ENCODE measurements at places on chromosomes 5 and 9.

DNA sequence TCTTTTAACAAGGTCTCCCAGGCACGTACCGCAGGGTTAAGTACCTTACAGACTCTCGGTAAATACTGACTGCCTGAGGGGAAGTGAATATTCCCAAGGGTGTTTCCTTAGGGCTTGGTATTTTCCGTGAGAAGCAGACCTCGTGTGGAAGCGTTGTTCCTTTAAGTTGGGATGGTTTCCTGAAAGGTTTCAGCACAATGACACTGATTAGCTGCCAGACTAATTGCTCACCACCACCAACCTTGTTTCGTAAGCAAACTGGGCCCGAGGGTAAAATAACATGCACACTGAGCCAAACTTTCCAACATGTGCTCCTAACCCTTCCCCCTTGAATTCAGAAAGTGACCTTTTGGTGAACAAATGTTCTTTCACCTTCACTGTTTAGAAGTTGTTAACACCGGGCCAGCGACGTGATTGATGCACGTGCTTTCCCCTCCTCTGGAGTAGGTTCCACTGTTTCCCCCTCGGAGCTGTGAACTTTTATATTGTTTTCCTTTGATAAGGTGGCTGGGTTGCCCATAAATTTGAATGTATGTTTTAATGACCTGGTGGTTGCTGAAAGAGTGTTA, 128.1 kb upstream of the RPS23 start:
- no peak for DNase-seq

- DNase-seq, result no peak
These were observed 46.5 kb downstream of the SVEP1 start for GRCh38 chr9:110532908-110533665.

DNA sequence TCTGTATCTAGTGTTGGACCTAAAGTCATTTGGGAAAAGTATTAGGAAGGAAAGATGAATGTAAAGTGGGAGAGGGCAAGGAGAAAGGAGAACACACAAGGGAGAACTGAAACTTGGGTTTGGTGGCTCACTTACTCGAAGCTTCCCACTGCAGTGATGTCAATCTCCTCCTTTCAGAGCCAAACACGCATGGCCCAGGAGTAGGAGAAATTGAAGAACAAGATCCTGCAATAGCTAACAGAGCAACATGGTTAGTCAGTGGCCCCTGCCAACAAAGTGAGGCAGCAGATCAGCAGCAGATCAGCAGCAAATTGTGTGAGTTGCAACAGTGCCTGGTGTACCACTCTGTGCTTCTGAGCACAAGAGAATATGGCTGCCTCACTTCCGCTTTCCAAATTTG, 366.4 kb downstream of the PSAT1 start:
- no peak for DNase-seq

DNA sequence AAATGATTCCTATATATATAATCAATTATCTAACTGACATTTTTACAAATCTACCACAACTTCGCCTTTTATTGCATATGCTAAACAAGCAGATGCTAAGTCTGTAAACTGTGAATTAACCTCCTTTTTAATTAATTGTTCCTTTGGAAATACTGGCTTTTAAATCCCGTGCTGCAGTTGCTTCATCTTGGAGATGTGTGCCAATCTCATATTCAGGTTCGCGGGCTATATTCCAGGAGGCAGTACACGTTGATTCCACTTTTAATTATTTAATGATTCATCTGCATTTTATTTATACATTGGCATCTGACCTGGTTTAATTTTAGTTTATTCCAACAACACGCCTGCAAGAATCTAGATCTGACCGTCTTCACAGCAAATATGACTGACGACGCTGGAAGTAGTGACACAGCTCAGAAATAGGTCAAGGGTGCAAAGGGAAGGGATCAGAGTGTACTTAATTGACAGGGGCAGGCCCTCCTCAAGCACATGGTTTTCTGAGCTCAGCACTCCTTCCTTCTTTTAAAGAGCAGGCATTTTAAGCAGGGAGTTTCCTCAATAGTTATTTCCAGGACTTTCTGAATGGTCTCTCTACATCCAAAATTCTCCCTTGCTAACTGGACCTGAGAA, 125.2 kb downstream of the GLIS3 start:
- no peak for DNase-seq

DNA sequence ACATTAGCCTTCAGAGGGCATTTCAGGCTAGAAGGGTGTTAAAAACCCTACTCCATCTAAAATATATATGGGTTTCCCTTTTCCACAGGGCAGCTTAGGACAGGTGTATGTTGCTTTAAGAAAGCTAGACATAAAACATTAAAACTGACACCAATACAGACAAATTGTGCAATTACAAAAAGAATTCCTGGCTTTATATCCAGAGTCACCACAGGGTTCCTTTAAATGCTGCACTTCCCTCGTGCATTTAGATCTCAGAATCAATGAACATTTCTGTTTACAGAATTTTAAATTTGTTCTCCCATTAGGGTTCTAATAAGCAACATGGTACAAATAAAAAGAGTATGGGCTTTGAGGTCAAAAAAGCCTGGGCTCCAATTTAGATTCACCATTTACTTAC, 170.2 kb downstream of the MAPKAP1 start:
- no peak for DNase-seq

DNA sequence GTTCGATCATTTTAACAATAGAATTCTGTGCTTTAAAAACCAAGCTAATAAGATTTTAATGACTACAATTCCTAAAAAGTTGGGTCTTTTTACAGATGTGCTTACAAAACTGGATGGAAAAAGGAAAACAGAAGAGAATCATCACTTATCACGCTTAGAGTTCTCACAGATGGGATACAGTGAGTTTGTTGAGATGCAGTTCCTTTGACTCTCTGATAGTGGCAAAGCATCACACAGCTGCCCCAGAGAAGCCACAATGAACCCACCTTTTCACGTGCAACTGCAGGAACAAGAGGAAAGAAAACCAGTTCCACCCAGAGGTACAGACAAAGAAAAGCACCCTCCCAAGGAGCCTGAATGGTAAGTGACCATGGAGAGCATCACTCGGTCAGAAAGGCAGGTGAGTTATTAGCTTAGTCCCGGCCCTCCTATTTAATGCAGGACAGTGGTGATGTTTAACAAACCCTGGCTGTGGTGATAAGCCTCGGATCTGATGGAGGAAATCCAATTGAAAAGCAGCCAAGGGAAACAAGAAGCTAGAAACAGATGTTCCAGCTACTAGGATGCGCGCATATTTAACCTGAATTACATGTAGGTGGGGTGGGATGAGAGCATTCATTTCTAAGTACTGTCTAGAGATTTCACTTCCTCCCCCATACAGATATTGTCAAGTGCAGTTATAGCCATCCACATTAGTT, 167.7 kb downstream of the TARS1 start:
- no peak for DNase-seq

DNA sequence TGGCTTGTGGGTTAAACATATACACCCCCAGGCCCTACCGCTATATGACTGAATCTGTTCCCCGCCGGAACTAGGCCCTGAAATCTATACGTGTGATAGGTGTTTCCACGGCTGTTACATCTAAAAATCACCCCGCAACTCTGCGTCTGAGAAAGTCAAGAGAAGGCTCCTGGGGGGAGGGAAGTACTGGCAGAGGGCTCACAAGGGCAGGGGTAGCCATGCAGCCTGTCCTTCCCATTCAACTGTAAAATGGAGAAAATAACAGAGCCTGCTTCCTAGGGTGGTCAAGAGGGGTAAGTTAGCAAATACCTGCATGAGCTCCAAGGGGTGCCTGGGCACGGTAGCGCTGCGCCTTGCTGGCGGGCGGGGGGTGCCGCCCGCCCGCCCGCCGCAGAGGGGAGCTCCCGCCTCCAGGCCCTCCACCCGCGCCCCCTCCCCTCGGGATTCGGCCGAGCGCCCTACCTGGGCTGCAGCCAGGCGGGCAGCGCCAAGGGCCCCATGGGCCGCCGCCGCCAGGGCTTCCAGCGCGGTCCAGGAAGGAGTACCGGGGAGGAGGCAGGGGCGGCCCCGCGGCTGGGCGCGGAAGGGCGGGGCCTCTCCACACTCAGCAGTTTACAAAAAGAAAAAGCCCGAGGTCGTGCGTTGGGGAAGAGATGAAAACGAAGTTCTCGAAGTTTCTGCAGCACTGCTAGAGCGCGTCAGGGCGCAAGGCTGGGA, at the start of gene HACD4:
Gene HACD4 (minus strand): TSS at position 550 of the 717 bp plus-strand sequence. CDS start 50 bp downstream, at position 500.
- DNase-seq, result peak; percentile 54

DNA sequence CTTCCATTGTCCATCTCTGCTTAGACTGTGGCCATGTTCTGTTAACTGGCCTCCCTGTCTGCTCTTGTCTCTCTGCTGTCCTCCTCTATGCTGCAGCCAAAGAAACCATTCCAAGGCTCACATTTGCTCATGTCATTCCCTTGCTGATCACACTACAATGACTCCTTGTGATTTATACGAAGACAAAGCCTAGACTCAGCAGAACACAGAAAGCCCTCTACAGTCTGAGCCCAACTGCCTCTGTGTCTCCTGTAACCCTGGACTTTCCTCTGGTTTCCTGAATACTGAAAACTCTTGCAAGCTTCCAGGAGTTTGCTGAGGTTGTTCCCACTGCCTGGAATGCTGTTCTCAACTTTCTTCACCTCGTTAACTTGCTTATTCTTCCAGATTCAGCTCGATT, 191.8 kb downstream of the TMEM38B start:
- no peak for DNase-seq

GRCh38 chr9:14435871-14436270, 121.9 kb upstream of the NFIB start:
- DNase-seq, result no peak

DNA sequence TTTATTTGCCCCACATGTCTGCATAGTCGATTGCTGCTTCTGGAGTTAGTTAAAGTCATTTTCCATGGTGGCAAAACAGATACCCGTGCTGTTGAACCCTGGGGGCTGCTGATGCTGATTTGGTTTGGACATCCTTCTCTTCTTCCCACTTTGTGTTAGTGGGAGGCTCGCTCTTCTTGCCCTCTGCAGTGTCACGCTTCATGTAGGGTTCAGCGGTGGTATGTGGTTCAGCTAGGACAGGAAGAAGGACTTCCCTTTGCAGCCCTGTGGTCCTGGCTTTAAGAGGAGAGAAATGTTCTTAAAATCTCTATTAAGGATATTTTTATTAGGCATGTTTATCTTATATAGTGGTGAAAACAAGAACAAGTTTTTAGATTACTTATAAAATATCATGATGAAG, 36.2 kb downstream of the SLC36A1 start:
- no peak for DNase-seq

DNA sequence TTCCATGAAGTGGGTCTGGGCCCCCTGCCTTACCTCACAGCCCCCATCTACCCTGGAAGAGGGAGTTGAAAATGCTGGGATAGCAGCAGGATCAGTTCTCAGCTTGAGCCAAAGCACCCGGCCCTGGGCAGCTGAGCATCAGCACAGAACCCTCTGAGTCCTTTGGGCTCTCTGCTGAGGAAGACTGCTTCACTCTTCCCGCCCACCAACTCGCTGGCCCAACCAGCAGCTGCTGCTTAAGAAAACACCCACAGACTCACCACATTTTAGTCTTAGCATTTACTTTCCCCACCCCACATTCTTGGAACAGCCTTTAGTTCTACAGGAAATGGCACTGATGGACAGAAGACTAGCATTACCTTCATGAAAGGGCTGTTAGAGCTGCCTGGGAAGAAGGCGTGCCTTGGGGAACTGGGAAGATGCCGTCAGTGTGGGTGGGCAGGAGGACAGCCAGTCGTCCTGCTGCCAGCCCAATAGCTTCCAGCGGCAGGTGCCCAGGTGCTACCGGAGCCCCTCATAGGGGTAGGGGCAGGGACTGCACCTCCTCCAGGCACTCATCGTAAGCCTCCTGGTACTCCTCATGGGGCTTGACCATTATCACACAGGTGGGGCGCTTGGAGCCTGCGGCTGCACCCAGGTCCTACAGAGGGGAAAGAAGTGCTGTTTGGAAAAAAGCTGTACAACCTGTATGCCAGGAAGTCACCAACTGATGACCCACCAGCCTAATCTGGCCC, 4.3 kb downstream of the NHP2 start:
- no peak for DNase-seq

- DNase-seq, result no peak
These were observed 4.8 kb downstream of the IL17B start for GRCh38 chr5:149374303-149374702.

- no peak for DNase-seq
These were observed 48.6 kb downstream of the FOXI1 start for GRCh38 chr5:170154297-170154696.

- no peak for DNase-seq
These were observed 331.9 kb upstream of the GRIA1 start for GRCh38 chr5:153158608-153159007.

DNA sequence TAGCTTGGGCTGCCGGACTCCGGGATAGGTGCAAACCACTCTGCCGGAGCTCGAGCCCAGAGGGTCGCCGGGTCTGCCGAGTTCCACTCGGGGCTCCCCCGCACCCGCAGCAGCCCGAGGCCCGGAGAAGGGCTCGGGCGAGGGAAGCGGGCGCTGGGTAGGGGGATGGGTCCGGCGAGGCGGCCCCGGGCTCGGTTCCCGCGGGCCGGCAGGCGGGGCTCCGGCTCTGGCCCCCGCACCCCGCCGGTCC, 507 bp downstream of the RICTOR start:
- DNase-seq, result no peak

GRCh38 chr5:1021136-1021968, 12.8 kb downstream of the NKD2 start:
- no peak for DNase-seq

- DNase-seq, result no peak
These were observed 27.0 kb downstream of the CATSPER3 start for GRCh38 chr5:134994560-134995156.

DNA sequence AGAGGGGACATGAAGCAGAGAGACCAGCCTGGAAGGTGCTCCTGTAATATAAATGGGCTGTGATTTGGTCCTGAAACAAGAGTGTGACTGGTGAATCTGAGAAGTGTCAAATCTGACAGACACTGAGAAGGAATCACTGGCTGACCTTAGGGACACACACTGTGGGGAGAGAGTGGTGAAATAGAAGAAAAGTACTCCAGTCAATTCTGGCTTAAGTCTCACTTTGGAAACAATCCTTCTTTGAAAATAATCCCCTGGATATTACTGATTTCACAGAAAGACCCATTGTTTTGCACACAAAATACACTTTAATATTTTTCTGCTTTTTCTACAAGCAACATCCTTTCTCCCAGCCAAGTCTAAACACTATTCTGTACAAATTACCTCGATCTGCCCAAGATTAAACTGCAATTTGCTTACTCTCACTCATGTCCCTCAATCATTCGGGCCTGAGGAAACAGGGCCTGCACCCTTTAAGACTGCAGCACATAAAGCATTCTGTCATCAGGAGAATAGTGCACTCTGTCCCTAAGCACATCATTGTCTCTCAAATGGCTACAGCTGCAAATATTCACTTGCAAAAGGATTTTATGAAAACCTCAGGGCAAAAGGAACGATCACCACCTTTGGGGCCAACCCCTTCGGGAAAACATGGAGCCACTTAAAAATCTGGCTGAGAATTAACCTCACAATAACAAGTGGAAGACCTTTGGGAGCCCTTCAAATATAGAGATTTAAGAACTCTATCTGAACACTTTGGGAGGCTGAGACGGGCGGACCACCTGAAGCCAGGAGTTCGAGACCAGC, 68.6 kb downstream of the MAPKAP1 start:
- no peak for DNase-seq

DNA sequence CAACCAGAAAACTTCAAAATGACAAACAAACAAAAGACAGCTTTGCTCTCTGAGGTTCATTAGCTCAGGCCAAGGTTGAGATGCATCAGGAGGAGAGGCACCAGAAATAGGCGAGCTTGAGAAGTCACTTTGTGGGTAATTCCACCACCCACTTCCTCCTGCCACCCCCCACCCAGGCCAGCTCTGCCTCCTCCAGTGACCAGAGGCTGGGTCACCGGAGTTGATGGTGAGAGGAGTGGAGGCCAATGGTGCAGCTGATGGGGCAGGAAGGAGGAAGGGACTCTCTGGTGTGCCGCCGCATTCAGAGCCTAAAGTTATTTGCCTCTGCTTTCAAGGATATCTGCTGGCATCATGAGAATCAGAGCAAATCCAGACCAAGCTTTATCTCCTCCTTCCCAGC, 73.8 kb upstream of the ASTN2 start:
- DNase-seq, result no peak

Measured in effector CD4-positive, alpha-beta T cell (primary cell).